ENCODE measurements at places on chromosomes 16 and 17. TPM values are rescaled to one million over a fixed set of nuclear protein-coding genes. Genes with fewer than 3 reads are reported as not detected.

DNA sequence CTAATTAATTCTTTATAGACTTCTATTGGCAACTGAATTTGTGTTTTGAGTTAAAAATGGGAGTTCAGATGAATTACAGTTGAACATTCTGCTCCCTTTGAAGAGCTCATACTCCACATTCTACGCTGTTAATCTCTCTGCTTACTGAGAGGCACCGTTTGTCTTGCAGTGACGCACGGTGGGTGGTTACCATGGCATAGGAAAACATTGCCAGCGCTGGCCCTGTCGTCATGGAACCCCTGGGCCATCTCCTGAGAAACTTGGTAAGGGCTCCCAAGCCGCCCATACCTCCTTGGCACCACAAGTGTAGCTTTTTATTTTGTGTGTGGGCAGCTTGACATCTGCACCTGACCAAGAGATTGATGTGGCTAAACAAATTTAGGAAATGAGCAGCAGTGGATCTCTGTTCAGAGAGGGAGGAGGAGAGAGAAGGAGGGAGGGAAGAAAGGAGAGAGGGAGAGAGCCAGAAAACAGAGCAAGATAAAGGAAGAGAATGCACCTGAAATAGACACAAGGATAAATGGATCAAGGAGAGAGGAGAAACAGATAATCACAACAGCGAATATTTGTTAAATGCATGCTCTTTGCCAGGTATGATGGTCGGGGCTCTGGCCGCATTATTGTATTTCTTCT is 398.5 kb downstream of the HAPSTR1 start:
- no peak for DNase-seq

- DNase-seq: no peak
Observed at GRCh38 chr17:63649813-63650212, 27.6 kb downstream of the MAP3K3 start.

- no peak for DNase-seq
Observed at GRCh38 chr16:70161350-70161749, 12.2 kb upstream of the CLEC18C start.

GRCh38 chr16:47699106-47699505 is 238.0 kb downstream of the PHKB start:
- no peak for DNase-seq

KPNA2 gene
- 41.0 TPM for polyA plus RNA-seq
